ENCODE measurements at places on chromosomes 11 and 22.

DNA sequence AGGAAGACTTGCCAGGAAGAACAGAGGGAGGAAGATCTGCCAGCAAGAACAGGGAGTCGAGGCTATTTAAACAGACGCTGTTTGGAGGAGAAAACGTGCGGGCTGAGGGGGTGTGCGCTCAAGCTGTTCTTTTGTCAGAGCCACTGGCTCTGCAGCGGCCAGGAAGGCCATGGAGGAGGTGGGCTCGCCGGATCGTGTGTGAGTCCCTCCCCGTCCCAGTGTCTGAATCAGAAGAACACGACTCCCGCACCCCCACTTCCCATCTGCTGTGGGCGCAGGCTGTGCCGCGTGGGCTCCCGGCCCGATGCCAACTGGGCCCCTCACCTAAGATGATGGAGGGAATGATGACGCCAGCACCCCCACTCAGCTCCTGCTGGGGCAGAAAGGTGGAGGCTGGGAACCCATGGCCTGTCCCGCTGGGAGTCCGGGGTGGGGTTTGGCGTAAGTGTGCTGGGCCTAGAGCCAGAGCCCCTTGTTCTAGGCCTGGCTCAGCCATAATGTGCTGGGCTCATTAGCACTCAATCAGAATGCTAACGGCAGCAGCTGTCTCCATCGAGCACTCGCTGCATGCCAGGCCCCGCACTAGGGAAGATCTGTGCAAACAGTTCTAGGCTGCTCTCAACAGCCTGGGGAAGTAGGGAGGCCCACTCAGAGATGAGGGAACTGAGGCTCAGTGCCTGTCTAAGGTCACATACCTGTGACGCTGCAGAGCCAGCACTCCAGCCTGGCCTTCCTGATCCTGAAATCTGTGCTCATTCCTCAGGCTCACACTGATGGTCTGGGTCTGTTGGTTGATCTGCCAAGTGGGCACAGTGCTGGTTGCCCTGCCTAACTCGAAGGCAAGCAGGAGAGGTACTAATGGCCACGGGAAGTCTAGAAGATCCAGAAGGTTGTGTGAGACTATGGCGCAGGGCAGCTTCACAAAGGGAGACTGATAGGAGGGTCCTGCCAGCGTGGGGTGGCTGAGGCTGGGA is 11.5 kb downstream of the NPTXR start:
- no peak for DNase-seq

- DNase-seq = no peak
Measured at GRCh38 chr11:61588728-61589191, 7.9 kb upstream of the SYT7 start.

DNA sequence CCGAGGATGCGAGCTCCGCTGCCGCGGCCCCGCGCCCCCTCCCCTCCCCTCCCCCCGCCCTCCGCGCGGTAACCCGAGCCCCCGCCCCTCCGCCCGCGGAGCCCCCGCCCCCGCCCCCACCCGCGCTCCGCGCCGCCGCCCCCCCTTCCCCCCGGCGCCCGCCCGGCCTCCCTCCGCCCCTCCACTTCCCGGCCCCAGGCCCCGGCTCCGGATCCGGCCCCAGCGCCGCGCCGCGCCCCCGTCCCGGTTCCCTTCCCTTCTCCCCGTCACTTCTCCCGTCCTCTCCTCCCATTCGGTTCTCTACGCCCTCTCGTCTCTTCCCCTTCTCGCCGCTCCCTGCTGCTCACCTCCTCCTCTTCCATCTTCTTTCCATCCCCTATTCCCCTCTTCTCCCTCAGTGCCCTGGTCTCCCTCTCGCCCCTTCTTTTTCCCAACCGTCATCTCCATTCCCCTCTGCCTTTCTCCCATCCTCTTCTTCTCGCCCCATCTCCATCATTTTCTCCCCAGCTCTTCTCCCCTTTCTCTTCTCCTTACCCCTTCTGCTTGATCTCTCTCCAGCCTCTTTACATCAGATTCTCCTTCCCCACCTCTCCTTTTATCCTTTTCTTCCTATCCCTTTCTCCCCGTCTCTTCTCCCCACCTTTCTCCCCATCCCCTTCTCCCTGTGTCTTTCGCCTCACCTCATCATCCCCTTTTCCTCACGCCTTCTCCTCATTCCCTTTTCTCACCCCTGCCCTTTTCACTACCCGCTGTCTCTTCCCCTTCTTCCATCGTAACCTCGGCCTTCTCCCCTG is at the start of gene DCHS1:
Gene DCHS1, minus strand, starts transcription at position 20 of the 794 bp plus-strand sequence. CDS start 14,196 bp downstream, outside the sequence.
- DNase-seq = no peak

- DNase-seq = no peak
Measured at GRCh38 chr22:23509571-23510302, 70.4 kb downstream of the IGLL1 start.

DNA sequence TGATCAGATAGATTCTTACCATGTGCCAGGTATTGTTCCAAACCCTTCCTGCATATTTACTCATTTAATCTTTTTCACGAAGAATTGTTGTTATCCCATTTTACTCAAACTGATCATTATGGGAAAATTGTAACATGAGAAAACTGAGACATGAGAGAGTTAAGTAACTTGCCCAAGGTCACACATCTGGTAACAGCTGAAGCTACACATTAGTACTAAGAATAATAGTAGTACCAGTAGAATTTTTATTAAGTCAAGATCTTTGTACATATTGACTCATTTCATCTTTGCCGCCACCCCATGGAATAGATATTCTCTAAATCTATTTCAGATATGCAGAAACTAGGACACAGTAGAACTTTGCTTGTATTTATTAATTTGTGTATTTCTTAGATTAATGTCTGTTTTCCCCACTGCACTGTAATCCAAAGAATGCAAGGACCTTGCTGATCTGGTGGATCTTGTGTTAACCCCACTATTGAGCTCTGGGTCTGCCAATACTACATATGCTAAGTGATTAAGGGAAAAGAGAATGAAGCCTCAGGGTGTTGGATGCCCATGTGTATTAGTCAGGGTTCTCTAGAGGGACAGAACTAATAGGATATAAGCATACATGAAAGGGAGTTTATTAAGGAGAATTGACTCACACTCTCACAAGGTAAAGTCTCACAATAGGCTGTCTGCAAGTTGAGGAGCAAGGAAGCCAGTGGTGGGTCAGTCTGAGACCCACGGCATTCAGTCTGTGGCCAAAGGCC is 72.8 kb downstream of the PARVA start:
- DNase-seq = no peak

DNA sequence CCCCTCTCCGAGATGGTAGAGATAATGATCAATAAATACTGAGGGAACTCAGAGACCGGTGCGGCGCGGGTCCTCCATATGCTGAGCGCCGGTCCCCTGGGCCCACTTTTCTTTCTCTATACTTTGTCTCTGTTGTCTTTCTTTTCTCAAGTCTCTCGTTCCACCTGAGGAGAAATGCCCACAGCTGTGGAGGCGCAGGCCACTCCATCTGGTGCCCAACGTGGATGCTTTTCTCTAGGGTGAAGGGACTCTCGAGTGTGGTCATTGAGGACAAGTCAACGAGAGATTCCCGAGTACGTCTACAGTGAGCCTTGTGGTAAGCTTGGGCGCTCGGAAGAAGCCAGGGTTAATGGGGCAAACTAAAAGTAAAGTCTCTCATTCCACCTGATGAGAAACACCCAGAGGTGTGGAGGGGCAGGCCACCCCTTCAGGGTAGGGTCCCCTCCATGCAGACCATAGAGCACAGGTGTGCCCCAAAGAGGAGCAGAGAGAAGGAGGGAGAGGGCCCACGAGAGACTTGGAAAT is 43.2 kb downstream of the IGLL1 start:
- DNase-seq = no peak

DNA sequence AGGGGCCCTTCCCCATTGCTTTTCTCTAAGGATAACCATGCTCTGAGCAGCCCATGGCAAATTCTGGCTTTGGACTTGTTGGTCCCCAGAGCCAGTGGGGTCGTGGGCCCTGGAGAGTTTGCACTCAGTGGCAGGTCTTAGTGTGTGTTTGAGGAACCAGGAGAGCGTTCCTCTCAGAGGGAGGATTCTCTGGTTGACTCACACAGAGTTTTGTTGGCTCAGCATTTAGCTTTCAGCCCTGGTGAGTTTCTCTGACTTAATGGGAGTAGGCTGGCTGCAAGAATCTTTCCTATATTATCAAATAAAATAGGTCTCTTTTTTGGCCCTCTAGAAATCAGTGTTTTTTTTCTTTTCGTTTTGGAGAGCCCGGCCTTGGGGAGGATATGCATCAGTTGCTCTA is 20.9 kb downstream of the ST14 start:
- DNase-seq = no peak

GRCh38 chr22:37905534-37906363 is at the start of gene MICALL1:
MICALL1 (plus strand) TSS chr22:37906297; CDS start chr22:37906423, 126 bp downstream.
- peak; percentile 52 for DNase-seq

DNA sequence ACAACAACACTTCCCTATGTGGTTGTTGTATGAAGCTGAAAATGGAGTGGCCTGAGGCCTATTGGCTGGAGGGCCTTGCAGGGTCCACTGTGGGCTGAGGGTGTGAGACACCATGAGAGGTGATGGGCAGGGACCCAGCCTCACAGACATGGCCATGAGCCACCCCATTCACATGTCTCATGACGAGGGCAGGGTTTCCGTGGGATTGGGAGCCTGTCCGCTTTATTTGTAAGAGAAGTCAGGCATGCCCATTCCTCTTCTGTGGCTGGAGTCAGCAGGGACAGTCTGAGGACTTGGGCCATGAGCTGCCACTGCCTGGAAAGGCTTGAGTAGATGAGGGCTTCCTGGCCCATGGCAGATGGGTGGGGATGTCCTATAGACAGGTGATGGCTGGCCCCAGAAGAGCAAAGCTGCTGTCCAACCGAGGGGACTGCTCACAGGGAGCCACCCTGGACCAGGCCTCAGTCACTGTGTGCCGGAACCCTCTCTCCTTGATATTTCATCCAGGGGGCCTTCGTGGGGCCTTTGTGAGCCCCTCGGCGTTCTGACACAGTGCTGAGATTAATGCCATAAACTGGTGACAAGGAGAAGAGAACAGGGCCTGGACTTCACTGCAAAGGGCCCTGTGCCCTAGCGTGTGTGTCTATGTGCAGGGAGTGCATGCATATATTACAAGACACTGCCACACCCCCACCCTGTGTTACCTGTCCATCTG is 971.9 kb downstream of the BRD1 start:
- DNase-seq = no peak

- no peak for DNase-seq
Measured at GRCh38 chr11:131923309-131923708, 552.9 kb downstream of the NTM start.

DNA sequence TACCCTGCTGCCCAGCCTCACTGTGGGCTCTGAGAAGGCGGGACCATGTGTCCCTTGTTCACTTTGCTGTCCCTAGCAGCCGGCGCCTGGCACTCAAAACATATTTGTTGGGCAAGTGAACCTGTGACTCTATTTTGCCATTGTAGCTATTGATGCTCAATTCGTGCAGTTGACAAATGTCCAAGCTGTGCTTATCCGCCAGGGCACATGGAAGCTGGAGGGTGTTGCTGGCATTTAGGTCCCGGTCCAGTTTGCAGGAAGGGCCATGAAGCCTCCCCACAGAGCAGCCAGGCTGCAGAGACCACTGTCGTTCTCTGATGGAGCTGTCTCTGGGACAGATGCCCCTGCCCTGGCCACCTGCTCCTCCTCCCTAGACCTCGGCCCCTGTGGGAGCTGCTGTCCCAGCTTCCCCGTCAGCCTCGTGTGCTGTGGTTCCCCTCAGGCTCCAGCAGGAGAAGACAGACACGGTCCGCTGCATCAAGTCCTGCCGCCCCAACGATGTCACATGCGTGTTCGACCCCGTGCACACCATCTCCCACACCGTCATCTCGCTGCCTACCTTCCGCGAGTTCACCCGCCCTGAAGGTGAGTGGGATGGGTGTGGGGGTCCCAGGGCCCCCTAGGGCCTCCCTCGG is 71.5 kb downstream of the FBLN1 start:
- DNase-seq = no peak

GRCh38 chr11:80054582-80055165 is 613.8 kb upstream of the TENM4 start:
- no peak for DNase-seq

GRCh38 chr11:78319453-78319955 is 98.1 kb downstream of the GAB2 start:
- DNase-seq = no peak

DNA sequence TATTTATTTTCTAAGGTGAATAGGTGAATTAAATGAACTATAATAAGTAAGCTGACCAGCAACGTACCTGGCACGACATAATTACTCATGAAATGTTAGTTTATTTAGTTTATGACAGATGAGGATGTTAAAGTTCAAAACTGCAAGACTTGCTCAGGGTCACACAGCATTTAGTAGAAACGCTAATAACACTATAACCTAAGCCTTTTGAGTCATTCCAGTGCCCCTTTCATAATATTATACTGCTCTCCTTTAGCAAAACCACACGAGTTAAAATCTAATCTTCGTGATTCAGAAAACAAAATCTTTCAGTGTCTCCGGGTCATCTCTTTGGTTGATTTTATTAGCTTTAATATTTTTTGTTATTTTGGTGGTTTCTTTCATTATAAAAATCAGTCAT is 39.6 kb downstream of the BTBD10 start:
- DNase-seq = no peak

- no peak for DNase-seq
Measured at GRCh38 chr11:13313005-13313819, 35.6 kb downstream of the BMAL1 start.

DNA sequence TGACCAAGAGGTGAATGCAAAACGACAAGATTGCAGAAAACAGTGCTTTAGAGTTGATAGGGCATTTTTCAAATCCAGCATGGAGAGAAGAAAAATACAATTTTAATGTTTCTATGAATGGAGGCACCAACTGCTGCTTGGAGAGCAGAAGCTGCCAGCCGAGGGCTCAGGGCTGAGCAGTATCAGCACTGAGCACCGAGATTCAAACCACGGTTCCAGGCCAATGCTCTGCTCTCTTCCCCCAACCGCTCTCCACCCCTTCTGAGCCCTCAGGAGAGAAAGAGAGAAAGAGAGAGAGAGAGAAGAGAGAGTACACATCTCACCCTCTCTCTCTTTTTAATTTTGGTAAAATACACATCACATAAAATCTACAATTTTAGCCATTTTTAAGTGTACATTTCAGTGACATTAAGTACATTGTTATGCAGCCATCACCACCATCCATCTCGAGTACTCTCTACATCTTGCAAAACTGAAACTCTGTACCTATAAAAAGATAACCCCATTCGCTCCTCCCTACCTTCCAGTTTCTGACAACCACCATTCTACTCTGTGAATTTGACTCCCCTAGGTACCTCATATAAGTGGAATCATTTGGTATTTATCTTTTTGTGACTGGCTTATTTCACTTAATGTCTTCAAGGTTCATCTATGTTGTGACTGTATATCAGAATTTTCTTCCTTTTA is 333.3 kb downstream of the MIAT start:
- DNase-seq = no peak
